ENCODE measurements at places on chromosomes 7 and 10.

- DNase-seq: no peak
These were observed 202.0 kb upstream of the LRRTM3 start for GRCh38 chr10:66723608-66724400.

GRCh38 chr10:60235001-60235400 lies 154.7 kb downstream of the ANK3 start:
- no peak for DNase-seq

- DNase-seq: no peak
These were observed 32.3 kb downstream of the SDHAF3 start for GRCh38 chr7:97149843-97150242.

GRCh38 chr7:70319057-70319456 lies 720.8 kb downstream of the AUTS2 start:
- DNase-seq: no peak

- DNase-seq: no peak
These were observed 35.7 kb upstream of the SEMA3D start for GRCh38 chr7:85222522-85222921.

DNA sequence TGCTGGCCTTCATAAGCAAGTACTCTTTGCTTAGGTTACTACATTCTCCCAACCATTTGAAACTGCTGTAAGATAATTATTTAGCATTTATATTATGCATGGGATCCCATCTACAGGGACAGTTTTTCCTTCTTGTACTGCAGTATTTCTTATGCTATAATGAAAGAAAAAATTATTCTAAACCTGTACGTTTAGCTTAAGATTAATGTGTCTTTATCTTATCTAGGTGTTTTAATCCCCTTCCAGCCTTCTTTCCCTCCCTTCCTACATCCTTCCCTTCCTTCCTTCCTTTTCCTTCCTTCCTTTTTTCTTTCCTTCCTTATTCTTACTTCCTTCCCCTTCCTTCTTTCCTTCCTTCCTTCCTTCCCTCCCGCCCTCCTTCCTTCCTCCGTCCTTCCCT lies 778.3 kb downstream of the CNTNAP2 start:
- DNase-seq: no peak

DNA sequence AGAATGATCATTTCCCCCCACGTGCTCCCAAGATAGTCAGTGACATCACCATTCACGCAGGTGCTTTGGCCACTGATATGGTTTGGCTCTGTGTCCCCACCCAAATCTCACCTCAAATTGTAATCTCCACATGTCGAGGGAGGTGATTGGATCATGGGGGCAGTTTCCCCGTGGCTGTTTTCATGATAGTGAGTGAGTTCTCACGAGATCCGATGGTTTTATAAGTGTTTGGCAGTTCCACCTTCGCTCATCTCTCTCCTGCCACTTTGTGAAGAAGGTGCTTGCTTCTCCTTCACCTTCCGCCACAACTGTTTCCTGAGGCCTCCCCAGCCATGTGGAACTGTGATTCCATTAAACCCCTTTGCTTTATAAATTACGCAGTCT lies 205.4 kb upstream of the SH2B2 start:
- no peak for DNase-seq

GRCh38 chr7:94401428-94401814 lies 6.7 kb downstream of the COL1A2 start:
- no peak for DNase-seq

GRCh38 chr7:151742713-151743480 lies 134.0 kb downstream of the PRKAG2 start:
- no peak for DNase-seq

DNA sequence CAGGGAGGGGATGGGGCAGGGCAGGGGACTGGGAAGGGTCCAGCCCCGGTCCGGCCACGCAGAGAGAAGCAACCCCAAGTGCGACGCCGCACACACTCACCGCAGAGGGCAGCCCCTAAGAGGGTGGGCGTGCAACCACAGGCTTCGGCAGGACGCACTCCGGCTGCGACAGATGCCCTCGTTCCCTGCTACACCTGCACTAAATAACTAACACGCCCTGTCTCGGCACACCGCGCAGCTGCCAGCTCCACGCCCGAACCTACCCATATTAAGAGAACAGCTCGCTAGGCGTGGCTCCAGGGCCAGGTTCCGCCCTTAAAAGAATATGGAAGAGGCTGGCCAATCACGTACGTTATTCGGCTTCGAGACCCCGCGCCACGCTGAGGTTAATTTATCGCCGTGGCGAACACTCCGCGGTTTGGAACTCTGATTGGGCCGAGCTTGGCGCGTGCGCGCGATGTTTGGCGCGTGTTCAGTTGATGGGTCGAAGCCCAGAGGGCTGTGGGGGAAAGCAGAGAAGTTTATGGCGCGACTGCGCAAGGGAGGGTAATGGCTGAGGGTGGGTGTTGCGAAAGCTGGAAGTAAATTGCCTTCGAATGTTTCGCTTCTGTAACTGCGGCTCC lies 91.1 kb downstream of the OR13A1 start:
- DNase-seq: no peak

GRCh38 chr7:127828843-127829500 lies 177.0 kb downstream of the SND1 start:
- no peak for DNase-seq

GRCh38 chr10:35413985-35414861 lies 77.9 kb downstream of the CCNY start:
- DNase-seq: peak; percentile 54

All from OCI-M1 (cell line).